ENCODE measurements at places on chromosomes 5 and 9.

DNA sequence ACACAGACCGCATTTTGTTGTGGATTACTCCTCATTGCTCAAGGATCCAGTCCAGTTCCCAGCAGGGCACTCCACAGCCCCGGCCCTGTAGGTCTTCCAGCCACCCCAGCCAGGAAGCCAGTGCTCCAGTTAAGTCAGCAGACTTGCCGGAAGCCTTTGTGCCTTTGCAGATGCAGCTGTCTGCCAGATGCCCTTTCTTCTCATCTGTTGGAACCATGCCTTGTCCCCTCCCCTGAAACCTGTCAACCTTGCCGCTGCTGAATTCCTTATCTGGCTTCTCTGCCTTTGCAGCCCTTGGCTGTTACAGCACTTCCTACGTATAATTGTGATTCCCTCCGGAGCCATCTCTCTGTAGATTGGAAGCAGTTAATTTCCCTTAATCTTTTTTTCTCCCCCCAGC lies 28.4 kb downstream of the PSAT1 start:
- no peak for DNase-seq

- no peak for DNase-seq
Observed at GRCh38 chr5:160651692-160652645, 200.0 kb downstream of the ATP10B start.

DNA sequence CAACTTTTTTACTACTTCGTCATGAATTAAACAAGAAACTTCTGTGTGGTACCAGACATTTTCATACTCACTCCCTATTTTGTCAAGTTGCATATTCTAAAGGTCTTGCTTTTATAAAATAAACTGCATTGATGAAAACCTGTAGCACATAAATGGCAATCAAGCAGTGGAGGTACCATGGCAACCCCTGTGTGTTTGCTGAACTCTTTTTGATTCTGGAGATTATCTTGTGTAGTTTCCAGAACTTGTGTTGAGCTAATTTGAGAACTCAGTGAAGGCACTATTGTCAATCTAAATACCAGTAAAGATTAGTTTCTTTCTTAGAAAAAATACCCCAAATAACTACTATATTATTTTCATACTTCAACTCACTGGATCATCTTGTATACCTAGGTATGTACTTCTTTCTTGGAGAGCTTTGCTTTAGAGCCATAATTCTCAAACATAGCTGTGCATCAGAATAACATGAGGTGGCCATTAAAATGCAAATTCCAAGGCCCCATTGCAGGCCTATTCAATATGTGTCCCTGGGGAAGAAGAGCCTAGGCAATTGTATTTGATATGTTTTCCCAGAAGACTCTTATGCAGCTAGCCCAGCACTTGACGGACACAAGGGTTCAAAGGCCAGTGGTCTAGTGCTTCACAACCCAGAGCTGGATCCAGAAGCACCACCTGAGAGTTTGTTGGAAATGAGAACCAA lies 9.8 kb upstream of the PRLR start:
- no peak for DNase-seq

DNA sequence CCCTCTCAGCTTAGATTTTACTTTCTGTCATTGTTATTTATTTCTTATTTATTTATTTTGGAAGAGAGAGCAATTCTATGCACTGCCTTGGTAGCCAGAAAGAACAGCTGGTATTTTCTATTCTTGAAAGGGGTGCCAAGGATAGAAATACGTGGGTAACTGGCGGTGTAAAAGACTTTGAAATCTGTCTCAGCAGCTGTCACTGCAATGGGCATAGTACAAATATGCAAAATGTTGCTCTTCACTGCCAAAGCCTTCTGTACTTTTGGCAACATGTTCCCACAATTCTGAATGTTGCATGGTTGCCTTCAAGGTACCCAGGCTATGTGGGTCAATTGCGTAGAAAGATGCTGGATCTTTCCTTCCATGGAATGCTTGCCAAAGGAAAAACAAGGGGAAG lies 230.2 kb upstream of the EDIL3 start:
- DNase-seq = no peak

DNA sequence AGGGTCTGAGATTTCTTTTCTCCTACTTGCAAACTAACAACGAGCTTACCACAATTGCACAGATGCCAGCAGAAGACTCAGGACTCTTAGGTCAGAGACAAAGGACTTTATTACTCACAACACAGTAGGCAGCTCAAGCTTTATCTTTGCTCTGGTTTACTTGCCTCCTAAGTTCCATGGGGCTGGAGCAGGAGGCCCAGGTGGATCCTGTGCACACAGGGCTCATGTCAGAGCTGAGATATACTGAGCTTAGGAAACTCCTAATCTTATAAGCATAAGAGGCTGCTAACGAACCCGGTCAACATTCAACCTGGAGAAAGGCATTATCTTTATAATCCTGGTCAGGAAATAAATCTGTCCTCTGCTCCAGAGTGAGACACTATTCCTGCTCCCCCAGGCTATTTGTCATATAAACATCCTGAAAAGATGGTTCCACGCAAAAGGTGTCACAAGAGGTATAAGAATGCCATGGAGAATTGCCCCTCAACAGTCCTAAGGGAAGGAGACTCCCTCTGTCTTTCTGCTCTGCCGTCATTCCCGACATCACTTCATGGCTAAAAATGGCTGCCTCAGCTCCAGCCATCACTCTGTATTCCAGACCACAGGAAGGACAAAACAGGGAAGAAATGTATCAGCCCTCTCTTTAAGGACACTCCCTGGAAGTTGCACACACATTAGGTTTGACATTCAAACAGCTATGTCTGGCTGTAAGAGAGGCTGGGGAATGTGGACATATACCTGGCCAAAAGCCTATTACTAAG lies 16.2 kb downstream of the DUSP1 start:
- DNase-seq = no peak

GRCh38 chr5:177333420-177334154 lies 17.9 kb downstream of the LMAN2 start:
- DNase-seq = no peak

DNA sequence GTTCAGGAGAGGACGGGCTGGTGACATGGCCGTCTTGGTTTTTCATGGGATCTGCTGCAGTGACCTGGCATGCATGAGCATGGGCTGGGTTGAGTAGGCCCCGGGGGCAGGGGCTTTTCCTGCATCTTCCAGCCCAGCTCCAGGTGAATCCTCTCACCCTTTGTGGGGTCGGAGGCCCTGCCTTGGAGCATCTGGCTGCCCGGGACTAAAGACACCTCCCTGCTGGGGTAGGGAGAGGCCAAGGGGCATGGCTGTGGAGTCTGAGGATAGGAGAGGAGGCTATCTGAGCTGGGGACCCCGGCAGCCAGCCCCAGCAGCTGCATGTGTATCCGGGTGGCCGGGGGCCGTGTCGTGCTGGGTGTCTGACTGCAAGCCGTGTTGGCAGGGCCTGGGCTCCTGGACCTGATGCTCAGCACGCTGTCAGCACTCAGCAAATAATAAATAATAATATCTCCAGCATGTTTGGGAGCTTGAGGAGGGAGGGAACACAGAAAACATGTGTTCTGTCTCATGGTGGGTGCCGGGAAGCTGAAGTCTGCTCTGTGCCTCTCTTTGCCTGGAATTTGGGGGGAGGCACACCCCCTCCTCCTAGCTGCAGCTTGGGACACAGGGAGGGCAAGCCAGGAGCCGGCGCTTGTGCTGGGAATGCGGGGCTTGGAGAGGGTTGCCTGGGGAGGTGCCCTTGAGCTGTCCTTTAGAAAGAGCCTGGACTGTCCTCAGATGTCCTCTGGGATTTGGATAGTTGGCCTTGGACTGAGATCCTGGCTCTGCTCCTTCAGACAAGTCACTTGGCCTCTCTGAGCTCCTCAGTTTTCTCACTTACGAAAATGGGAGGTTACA lies 28.4 kb upstream of the PITX1 start:
- no peak for DNase-seq

DNA sequence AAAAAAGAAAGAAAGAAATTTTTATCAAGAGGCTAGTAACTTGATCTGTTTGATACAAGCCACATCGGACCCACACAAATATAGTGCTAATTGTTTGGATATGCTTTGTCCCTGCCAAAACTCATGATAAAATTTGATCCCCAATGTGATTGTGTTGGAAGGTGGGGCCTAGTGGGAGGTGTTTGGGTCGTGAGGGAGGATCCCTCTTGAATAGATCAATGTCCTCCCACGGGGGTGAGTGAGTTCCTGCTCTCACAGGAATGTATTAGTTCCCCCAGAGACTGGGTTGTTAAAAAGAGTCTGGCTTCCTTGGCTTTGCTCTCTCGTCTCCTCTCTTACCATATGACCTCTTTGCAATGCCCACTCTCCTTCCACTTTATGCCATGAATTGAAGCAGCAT lies 80.6 kb upstream of the CPLX2 start:
- no peak for DNase-seq

DNA sequence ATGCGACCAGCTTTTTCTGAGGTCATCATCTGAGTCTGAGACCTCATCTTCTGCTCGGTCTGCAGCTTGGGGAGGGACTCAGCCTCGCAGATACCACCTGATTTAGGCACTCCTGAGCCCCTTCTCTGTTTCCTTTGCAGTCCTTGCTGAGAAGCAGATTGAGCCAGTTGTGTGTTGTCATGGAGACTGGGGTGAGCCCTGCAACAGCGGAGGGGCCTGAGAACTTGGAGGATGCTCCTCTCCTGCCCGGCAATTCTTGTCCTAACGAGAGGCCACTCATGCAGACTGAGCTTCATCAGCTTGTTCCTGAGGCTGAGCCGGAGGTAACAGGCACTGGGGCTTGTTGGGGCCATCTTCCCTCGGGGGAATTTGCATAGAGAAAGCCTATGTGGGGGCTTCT lies 19.2 kb downstream of the TEX53 start:
- DNase-seq = no peak

- no peak for DNase-seq
Observed at GRCh38 chr9:126956917-126957686, 42.5 kb downstream of the RALGPS1 start.

DNA sequence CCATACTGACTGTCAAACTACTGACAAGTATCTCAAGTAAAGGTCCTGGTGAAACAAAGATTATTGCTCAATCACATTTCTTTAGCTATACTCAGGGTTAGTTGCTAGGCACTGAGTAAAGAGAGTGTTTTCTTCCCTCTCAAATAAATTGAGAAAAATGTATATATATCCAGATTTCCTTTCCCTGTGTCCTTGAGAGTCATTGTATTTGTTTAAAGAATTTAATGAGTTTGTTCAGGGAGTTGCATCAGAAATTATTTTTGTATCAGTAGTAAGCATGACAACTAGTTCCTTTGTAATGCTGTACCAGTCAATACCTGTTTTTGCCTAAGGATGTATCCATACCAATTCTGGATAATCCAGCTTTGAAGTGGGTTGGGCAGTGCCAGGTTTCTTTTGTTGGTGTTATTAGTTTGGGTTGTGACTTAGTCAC lies 3.2 kb upstream of the ANKHD1 start:
- no peak for DNase-seq

DNA sequence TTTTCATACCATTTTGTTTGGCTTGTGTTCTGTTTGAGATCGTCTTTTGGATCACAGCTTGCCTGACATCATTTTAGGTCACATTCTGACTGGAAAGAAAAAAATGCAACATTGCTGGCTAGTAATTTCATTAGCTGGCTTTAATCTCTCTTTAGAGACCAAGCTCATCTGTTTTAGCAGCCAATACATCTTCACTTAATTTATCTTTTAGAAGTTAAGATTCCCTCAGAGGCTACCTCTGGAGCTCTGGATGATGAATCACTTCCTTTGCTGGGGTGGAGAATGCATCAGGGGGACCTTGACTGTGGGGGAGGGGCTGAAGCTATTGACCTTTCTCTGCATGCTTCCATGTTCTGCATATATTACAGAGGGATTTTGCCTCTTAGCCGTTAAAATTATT lies 181.5 kb upstream of the OTULINL start:
- no peak for DNase-seq

DNA sequence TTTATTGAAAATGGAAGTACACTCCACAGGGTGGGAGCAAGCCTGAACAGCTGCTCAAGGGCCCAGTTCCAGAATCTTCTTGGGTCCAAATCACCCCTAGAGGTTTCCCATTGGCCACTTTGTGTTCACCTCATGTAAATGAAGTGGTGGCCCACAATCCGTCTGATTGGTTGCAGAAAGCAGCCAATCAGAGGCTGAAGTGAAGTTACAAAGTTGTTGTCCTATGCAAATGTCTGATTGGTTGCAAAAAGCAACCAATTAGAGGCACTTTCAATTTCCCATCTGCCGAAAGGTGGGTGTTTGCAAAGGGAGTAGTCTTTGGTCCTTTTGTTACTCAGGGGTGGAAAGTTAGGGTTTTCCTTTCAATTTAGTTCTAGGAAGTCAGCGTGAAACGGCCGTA lies 8.8 kb downstream of the TMEM171 start:
- DNase-seq = no peak

- DNase-seq = no peak
Observed at GRCh38 chr5:12623408-12623807, 719.2 kb upstream of the CTNND2 start.

- DNase-seq = no peak
Observed at GRCh38 chr5:144712090-144712489, 541.4 kb downstream of the KCTD16 start.

DNA sequence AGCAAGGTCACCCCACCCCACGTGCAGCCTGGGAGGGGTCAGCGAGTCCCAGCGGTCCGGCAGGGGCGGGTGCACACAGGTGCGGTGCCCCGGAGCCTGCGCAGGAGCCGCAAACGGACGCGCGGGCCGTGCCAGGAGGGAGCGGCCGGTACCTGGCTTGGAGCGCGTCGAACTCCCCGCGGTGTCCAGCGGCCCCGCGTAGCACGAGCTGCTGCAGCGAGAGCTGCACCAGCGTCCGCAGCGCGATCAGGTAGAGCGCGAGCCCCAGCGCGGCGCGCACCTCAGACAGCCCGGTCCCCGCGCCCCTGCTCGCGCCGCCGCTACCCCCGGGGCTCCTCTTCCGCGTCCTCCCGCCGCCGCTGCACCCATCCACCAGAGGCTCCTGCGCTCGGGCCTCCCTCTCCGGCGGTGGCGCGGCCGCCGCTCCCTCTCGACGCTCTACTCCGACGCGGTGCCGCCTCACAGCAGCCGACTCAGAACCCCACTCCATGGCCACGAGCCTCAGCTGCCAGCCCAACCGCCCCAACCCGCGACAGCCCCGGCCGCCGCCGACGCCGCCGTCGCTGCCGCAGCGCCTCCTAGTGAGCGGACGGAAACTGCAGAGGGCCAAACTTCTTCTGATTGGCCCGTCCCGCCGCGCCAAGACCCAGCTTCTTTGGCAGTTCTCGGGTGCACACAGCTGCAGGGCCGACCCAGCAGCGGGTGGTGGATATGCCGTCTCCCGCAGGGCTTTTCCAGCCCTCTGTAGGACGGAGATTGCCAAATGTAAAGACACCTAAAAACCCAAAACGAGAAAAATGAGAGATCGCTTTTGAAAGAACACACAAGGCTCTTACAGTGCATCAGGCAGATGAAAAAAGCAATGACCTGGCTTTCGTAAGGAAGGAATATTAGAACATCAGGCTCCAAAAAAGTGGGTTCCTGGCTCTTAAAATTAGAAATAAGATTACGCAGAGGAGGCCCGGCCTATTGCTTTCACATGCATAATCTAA lies at the start of gene ERMP1:
Gene ERMP1, minus strand, starts transcription at position 580 of the 992 bp plus-strand sequence. Its CDS starts 90 bp downstream, at position 490.
- peak; percentile 90 for DNase-seq

GRCh38 chr9:34378376-34379060 lies 1.8 kb upstream of the MYORG start:
- no peak for DNase-seq

- no peak for DNase-seq
Observed at GRCh38 chr5:139998837-139999236, 44.3 kb downstream of the NRG2 start.
